Activated CD4-positive, alpha-beta T cell treated with anti-CD3 and anti-CD28 coated beads, Interleukin-2, Interleukin-4, amounts not matched to agents 100 ng/mL and 50 ng/mL, durations not matched to agents 16 hours and 8 hours (primary cell): ENCODE measurements at places on chromosomes 6 and 20.

GRCh38 chr6:165889636-165890403 lies 226.8 kb upstream of the PDE10A start:
- no peak for DNase-seq

DNA sequence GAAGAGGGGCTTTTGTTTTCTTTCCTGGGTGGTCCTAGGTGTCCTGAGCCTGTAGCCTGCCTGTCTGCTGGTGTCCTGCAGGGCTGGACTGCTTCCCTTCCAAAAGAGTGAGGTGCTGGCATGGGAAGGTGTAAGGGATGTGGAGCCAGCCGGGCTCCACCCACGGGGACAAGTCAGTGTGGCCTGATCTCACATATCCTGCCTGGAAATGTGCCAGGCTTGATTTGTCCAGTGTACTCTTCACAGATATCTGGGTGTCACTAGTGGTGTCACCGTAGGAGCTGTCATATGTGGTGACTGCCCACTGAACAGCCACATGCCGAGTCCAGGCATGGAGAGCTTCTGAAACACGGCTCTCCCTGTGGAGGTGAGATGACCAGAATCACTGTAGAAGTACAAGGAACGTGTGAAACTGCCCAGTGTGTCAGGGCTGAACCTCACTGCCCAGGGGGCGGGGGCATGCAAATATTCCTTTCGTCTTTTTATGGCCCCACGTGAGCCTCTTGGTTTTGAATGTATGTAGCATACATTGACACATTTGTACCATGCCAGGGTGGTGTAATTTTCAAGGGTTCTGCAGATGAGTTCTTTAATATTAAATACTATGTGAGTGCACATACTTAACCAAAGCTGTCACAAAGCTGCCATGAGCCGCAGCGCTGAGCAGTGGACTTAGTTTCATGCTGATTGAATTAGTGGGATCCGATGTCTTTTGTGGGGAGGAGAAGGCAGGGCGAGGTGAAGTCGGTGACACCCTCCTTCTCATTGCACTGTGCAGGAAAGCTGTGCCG lies 55.8 kb downstream of the CDH4 start:
- no peak for DNase-seq

DNA sequence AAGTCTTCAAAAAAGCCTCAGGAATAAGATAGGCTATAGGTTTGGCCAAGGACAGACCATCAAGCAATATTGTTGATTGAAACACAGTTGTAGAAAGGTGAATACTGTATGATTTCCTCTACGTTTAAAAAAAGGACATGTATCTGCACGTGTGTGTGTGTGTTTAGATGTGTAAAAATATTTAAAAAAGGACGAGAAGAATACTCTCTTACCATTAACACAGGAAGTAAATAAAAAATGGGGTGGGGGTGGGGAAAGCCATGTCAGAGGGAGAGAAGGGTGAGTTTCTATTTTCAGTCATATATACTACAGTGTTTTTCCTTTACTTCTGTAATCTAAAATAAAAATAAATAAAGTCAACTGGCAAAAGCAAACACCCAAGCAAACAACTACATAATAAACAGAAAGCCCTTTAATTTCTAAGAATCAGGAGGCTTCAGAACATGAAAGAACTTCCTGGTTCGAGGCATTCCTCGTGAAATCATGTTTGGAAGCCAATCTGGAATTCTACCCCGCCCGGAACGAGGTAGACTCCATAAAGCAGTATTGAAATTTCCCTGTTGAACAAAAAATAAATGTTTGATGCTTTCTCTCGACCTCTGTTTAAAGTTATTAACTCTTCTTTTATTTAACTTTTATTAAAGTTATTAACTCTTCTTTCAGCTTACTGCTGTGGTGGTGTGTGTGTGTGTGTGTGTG lies 158.1 kb upstream of the ZNF217 start:
- no peak for DNase-seq

- DNase-seq: no peak
Measured at GRCh38 chr20:9615766-9616454, 101.5 kb downstream of the LAMP5 start.

DNA sequence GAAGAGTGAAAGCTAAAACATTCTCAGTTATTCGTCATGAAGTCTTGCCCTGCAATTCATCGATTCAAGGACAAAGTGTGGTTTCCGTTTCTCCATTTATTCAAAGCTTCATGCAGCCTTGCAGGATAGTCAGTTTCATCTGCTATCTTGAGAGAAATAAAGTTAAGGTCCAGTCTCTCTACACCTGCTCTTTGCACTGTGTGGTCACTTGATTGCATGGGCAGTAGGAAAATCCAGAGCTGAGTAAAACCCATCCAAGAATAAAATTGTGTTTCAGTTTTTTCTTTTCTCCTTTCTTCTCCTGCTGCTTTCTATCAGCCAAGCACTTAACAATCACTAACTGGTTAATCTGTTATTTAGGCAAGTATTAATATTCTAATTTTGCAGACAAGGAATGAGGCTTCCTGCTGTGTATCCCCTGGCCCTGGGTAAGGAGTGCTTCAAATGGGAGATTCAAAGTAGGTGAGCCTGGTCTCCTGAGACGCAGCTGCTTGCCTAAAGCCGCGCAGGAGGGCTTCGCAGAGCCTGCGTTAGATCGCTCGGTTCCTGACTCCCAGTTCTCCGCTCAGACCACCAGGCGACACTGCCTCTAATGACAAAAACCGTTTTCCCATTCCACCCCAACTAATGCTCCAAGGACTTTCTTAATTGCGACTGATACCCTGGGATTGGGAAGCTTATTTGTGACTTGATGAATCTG lies 808.3 kb downstream of the TFAP2A start:
- no peak for DNase-seq

DNA sequence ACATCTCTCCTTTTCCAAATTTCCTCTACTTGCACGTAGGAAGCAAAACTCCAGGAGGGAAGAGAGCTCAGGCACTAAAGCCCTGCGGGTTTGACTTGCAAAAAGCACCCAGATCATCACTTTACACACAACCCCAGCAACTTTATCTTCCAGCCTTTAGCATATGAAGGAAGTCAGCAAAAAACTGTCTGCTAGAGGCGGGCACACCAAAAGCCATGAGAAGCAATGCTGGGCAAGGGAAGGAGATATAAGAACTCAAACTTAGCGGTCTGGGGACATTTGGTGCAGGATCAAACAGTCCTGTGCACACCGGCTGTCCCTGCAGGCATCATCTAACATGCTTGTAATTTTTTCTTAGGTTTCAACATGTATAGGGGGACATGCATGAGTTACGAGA lies 113.3 kb downstream of the JPH2 start:
- DNase-seq: no peak

DNA sequence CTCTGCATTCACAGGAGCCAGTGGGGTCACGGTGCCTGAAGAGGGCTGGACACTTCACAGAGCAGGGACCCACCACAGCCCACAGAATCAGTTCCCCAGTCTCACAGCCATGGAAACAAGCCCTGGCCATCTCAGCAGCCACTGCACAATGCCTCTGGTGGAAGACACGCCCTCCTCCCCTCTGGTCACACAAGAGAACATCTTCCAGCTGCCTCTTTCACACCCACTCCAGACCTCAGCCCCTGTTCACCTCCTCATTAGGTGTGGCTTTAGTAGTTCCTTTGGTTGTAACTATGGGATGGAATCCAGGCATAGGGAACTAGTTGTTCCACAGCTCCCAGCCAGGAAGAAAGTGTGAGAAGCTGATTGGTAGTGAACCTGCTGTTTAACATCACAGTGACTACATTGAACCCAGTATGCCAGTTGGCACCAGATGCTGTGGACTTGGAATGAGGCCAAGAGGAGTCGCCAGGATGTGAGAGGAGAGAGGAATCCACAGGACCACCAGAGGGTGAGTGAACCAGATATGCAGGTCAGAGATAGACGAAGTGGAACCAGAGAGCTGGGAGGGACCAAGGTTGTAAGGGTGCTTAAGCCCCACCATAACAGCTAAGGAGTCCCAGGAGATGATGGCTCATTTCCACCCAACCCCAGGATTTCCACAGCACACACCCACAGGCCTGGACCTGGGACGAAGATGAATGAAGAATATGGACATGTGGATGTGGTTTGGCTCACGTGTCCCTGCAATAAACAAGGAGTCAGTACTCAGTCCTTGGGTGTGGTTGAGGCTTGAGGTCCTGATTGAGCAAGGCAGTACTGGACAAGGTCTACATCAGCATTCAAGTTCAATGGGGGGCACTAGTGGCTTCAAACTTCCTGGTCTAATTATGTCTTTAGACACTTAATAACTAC lies 8.8 kb upstream of the BTN3A3 start:
- DNase-seq: no peak

DNA sequence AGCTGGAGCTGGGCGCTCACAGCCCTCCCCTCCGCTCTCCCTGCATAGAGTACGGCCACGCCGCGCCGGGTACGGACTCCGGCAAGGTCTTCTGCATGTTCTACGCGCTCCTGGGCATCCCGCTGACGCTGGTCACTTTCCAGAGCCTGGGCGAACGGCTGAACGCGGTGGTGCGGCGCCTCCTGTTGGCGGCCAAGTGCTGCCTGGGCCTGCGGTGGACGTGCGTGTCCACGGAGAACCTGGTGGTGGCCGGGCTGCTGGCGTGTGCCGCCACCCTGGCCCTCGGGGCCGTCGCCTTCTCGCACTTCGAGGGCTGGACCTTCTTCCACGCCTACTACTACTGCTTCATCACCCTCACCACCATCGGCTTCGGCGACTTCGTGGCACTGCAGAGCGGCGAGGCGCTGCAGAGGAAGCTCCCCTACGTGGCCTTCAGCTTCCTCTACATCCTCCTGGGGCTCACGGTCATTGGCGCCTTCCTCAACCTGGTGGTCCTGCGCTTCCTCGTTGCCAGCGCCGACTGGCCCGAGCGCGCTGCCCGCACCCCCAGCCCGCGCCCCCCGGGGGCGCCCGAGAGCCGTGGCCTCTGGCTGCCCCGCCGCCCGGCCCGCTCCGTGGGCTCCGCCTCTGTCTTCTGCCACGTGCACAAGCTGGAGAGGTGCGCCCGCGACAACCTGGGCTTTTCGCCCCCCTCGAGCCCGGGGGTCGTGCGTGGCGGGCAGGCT lies 4.6 kb downstream of the KCNK15 start:
- peak; percentile 15 for DNase-seq

GRCh38 chr6:116954938-116955337 lies 77.9 kb downstream of the RFX6 start:
- DNase-seq: no peak

DNA sequence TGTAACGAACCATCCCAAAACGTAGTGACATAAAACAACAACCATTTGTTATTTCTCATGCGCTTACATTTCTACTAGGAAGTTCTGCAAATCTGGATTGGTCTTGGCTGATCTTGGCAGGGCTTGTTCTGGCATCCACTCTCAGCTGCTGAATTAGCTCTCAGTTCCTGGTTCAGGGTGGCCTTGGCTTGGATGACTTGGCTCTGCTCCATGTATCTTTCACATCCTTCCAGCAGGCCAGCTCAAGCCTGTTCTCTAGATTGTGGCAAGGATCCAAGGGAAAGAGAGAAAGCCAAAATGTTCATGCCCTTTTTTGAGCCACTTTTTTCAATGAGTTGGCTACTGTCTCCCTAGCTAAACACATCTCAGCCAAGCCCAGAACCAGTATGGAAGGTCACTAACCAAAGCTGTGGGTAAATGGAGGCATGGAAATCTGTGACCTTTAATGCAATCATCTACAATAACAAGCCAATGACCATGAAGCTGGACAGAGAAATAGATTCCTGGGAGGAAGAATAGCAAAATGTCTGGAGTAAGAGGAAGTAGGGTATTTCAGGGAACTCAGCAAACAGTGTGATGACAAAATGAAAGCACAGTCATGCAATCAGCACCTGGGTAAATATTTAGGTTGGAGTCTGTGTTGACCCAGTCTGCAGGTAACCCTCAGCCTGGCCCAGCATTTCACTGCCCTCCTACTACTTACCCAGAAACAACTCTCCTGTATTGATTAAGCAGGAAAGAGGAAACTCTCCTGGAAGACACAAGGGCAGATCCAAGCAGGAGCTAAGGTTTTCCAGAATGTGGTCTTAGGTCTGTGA lies 32.7 kb upstream of the SNAP25 start:
- no peak for DNase-seq

GRCh38 chr20:42067596-42067995 lies 449.4 kb upstream of the CHD6 start:
- no peak for DNase-seq

DNA sequence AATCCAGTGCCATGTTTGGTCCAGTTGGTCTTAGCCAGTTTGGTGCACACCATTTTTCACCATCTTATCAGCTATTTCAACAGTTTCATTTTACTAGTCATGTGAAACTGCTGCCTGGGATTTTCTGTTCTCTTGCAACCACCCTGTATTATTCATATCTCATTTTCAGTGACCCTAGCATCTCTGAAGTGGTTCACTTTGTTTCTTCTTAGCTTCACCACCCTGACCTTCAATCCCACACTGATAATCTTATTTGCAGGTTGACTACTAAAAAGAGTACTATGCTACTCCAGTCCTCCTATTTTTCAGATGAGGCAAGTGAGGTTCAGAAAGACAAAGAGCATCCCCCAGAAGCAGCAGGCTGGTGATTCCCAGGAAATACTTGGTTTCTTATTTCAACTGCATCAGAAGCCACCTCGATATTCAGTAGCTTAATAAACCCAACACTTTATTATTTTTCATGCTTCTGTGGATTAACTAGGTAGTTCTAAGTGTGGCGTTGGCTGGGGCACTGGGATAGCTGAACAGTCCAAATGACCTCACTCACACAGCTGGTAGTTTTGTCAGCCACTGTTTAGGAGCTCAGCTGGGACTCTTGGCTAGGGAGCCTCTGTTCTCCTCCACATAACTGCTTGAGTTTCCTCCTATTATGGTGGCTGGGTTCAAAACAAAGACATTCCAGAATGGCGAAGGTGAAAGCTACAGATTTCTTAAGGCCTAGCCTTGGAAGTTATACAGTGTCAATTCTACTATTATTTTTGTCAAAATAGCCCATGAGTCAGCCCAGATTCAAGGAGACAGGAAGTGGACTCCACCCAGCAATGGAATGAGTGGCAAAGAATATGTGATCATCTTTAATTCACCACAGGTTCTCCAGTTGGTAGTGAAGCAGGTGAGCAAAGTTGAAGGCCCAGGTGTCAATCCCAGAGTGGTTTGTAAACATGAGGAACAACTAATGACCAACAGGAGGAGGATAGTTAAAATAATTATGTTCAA lies 40.6 kb downstream of the BPIFB4 start:
- no peak for DNase-seq

GRCh38 chr6:1729750-1730140 lies 120.0 kb downstream of the FOXC1 start:
- DNase-seq: no peak
